ENCODE measurements at places on chromosomes 5 and 9.

GRCh38 chr5:1299511-1299850 is 4.6 kb upstream of the TERT start:
- DNase-seq, result no peak

GRCh38 chr5:169609716-169610115 is 26.1 kb downstream of the SPDL1 start:
- DNase-seq, result no peak

DNA sequence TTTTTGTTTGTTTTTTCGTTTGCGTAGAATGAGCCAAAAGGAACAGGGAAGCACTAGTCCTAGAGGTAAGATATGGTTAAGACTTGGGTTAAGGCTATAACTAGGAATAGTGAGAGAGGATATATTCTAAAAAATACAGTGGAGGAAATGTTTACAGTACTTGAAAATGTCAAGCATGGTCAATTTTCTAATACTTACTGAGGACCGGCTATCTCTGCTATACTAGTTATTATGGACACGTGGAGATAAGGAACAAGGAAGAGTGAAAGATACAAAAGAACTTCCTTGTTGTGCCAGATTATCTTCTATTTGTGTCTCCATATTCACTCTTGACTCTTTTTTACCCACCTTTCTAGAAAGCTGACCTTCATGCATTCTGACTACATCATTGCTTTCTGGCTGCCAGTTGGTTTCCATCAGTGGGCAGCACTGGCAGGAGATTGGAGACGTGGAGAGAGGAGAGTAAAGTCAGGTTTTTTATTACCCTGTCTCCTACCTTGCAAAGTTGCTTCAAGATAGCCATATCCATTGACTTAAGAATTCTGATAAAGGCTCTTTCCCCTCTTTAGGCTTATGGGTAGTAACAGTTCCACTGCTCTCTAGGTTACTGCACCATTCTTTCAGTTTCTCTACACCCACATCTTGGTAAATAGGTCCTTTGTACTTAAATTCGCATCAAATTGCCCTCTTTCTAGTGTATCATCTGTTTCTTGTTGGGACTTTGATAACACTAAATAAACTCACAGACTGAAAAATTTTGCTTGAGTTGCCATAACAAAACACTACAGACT is 9.0 kb upstream of the RFX3 start:
- DNase-seq, result no peak

GRCh38 chr9:131347376-131348020 is 46.4 kb upstream of the PRRC2B start:
- DNase-seq, result no peak

- no peak for DNase-seq
These were observed 149.9 kb upstream of the ANKH start for GRCh38 chr5:15021266-15022046.

DNA sequence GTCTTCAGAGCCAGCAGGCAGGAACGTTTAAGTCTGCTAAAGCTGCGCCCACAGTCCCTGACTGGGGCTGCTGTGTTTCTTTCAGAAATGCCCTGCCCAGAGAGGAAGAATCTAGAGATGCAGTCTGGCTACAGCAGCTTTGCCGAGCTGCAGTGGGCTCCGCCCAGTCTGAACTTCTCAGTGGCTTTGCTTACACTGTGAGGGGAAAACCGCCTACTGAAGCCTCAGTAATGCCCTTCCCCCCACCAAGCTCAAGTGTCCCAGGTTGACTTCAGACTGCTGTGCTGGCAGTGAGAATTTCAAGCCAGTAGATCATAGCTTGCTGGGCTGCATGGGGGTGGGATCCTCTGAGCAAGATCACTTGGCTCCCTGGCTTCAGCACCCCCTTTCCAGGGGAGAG is 78.4 kb downstream of the SREK1 start:
- DNase-seq, result no peak

GRCh38 chr9:134895908-134896833 is 15.6 kb downstream of the FCN2 start:
- DNase-seq, result no peak

DNA sequence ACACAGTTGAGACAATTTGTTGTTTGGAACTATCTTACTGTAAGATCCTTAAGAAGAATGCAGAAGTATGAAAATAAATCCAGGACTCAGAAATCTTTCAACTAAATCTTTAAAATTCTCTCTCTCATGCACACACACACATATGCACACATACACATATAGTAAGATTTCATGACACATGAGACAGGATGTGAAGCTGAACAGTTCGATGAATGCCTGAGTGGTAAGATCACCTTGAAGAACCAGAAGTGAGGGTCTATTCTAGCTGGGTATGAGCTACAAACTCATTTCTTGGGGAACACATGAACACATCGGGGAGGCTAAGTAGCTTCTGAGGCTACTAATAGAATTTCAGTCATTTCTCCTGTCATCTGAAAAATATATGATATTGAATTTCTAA is 153.6 kb downstream of the TMC1 start:
- DNase-seq, result no peak

GRCh38 chr5:17187011-17187785 is 30.2 kb upstream of the BASP1 start:
- DNase-seq, result no peak

- no peak for DNase-seq
These were observed 473.2 kb downstream of the ENC1 start for GRCh38 chr5:74167206-74167929.

- DNase-seq, result peak; percentile 37
These were observed 91.7 kb upstream of the SHB start for GRCh38 chr9:38160613-38161215.

DNA sequence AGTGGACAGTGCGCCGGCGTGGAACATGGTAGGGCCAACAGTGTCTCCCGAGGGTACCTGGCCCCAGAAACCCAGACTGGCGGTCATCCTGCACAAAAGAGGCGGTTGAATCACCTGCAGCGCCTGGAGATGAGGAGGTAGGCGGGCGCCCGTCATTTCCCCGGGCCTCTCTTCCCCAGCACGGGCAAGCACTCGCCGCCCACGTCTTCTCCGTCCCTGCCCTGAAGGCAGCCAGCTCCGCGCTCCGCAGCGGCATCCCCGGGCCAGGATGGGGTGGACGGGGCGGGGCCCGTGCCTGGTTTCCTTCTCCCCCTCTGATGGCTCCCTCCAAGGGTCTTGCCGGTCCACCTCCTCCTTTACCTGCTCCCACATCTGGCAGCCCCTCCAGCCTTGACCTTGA is 27.1 kb upstream of the N4BP3 start:
- DNase-seq, result no peak

DNA sequence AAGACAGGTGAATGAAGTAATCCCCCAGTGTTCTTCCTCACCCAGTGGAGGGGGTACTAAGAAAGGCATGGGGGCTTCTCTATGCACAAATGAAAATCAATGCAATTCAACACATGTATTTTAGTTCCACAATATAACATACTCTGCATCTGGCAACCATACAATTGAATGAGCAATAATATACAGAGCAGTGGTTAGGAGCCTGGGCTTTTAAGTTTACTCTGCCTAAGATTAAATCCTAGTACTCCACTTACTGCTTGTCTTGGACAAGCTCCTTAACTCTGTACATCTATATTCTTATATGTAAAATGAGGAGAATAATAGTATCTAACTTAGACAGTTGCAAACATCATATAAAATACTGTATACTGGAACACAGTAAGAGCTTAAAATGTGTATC is 195.4 kb upstream of the TRIM32 start:
- no peak for DNase-seq

GRCh38 chr5:112210430-112211005 is 208.6 kb downstream of the EPB41L4A start:
- DNase-seq, result no peak

- DNase-seq, result no peak
These were observed 157.6 kb downstream of the TTC39B start for GRCh38 chr9:15149450-15149849.

DNA sequence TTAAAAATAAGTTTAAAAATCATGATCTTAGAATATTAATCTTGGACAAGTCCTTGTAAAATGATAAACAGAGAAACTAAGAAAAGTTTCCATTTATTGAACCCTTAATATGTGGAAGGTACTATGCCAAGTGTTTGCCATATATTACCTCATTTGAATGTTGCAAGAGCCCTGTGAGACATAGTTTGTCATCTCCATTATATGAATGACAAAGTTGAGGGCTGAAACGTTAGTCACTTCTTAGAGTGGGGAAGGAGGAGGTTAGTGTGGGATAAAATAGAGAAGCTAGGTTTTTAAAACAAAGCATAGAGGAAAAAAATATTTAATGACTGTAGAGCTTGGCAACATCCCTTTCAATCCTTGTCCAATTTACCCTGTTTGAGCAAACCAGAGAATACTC is 2.0 kb downstream of the TNC start:
- DNase-seq, result no peak

DNA sequence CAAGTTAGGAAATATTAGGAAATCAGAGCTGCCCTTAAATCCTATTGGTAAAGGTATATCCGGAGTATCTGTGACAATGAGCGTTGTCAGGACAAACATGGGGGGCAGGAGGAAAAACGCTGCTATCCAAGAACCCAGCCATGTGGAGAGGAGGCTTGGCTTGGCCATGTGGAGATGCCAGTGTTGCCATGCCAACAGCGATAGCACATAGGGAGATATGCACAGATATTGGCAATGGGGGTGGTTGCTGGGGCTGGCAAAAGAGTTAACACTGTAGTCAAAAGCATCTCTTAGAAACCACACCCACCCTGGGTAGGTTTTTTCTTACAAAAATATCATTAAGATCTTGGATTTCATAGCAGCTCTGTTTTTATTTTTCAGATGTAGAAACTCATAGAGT is 106.4 kb upstream of the ASTN2 start:
- no peak for DNase-seq

DNA sequence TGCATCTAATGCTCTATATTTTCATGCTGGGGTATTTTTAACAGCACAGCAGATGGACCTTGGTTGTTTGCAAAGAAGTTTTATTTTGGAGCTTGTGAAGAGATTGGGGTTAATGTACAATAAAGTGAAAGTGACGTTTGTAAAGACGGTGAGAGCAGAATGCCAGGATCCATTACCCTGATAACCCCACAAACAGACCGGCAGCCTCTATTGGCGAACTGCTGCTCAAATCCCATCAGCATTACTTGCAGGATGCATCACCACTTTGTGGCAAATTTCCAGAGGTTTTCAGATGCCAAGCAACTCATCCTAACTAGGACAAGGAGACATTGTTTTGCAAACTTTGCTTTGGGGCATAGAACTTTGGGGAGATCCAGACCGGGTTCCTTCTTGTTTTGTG is 383.3 kb upstream of the ZNF462 start:
- DNase-seq, result no peak

GRCh38 chr5:149552553-149553160 is 1.4 kb upstream of the CSNK1A1 start:
- DNase-seq, result no peak

GRCh38 chr5:178670351-178670885 is 43.6 kb upstream of the CLK4 start:
- DNase-seq, result no peak

DNA sequence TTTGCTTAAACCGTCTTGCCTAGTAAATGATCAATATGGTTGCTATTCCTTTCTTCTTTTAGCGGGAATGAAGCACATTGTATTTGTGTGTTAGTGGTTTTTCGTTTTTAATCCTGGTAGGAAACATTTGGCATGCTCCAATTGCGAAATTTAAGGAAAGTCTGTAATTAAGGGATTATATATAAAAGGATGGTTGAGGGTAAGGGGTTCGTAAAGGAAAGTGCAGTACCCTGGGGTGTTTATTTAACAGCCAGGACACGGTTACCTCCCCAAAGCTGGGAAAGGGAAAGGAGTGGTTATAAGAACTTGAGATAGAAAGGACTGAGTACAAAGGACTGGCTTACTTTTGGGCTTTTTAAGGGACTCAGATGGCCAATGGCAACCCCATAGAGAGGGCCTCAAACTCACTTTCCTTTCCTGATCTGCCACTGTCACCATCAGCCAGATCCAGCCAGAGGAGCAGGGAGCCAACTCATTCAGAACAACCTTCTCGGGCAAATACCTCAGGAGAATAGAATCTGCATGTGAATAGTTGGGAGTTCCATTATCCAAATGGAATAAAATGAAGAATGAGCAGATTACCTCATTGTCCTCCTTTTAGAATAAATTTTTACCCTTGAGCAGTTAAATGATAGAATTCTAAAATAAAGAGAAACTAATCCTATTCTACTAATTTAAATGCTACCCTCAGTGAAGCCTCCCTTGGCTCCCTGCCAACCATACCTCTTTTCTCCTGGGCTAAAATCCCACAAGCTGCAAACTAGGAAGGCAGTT is 117.7 kb downstream of the SNCAIP start:
- no peak for DNase-seq

DNA sequence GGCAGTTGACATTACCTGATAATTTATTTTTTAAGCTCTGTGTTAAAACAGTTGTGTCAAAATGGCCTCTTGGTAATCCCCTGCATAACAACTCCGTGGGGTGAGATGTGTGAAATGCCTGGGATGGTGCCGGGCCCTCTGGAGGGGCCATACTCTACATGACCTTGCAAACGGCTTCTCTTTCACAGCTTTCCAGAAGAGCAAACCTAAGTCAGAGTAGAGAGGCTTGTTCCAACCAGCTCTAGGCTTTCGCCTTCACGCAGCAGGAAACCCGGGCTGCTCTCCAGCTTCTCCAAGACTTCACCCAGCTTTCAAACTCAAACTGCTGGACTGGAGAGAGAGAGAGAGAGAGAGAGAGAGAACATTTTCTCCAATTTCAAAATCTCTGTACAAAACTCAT is 120.1 kb downstream of the SNX18 start:
- DNase-seq, result no peak

GRCh38 chr5:169856571-169856970 is 123.7 kb downstream of the INSYN2B start:
- DNase-seq, result no peak

DNA sequence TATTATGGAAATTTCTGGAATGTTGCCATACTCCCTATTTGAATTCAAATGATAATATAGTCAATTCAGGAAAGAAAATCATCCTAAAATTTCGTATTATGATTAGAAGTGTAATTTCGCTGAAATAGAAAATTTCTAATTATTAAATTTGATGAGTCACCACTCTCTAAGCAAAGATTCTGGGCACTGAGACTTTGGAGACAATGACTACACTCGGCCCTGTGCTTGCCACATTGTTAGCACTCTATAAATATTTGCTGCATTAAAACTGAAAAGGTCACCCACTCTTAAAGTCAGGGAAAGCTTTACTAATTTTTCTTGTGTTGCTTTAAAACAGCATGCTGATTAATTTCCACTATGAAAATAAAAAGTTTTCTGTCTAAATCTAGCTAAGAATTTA is 240.3 kb downstream of the TLE4 start:
- no peak for DNase-seq

All from stimulated activated CD4-positive, alpha-beta T cell treated with anti-CD3 and anti-CD28 coated beads, TNF-alpha, amount 100 ng/mL, for 1 hour (primary cell).